ENCODE measurements at places on chromosomes 4 and X. TPM values are rescaled to one million over a fixed set of nuclear protein-coding genes. Genes with fewer than 3 reads are reported as not detected.

GRCh38 chr4:15088394-15089035, 86.2 kb downstream of the CPEB2 start:
- no peak for DNase-seq

- DNase-seq, result no peak
Observed at GRCh38 chrX:135393051-135393450, 28.7 kb upstream of the SMIM10L2A start.

GRCh38 chr4:180823108-180823507, 1420.1 kb upstream of the TENM3 start:
- no peak for DNase-seq

DNA sequence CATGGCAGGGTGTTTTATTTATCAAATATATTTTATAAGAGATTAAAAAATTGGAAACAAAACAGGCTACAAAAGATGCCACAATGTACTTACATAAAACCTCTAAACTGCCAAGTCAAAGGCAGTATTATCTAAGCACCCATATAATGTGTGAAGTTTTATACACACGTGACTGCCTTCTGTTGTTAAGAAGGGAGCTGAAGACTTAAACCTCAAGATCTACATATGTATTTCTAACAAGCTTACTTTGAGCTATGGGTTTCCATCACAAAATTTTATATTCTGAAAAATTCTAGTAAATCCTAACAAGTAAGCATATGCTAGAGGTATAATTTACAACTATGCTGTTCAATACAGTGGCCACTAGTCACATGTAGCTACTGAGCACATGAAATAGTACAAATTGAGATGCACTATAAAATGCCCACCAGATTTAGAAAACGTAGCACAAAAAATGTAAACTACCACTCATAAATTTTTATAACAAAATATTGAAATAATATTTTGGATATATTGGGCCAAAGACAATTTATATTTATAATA, 9.8 kb downstream of the ATP8A1 start:
- DNase-seq, result no peak

- DNase-seq, result no peak
Observed at GRCh38 chr4:152862608-152863007, 73.5 kb upstream of the FHDC1 start.

- no peak for DNase-seq
Observed at GRCh38 chr4:1516881-1517480, 110.7 kb upstream of the NKX1-1 start.

DNA sequence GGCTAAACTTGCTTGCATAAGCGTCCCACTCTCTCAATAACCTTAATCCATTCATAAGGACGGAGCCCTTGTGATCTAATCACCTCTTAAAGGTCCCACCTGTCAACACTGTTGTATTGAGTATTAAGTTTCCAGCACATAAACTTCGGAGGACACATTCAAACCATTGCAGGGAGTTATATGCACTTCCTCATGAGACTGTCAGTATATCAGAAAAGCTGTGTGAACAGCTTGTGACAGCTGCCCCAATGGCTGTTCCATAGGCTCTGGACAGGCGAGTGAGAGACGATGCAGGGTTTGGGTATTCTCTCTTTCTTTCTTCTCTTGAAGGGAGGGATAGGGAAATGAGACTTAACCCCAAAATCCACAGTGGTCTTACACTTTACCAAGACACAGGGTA, 64.2 kb upstream of the RPL34 start:
- DNase-seq, result no peak

NKAP gene
- 8.4 TPM for total RNA-seq

CDKL2 gene
- 1.00 TPM for total RNA-seq

TCEAL8 gene
- 48.1 TPM for total RNA-seq

PCDH19 gene
- not detected for total RNA-seq

DTHD1 gene
- 0.12 TPM for total RNA-seq

PRR32 gene
- total RNA-seq, result not detected
